ENCODE measurements at places on chromosomes 13 and 19.

DNA sequence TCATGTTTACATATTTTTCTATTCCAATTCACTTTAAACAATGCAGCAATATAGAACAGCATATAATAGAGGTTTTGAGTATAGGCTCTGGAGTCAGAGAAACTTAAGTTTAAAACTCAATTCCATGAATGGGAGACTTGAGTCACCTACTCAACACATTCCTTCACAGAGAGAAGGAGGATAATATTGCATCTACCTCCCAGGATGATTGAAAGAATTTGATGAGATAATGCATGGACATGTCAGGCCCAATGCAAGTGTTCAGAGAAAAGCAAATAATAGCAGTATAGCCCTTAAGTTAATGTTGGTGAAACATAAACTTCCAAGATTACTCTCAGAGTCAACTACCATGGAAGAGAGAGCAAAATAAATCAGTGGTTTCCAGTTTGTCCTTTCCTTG, 170.2 kb downstream of the DCLK1 start:
- DNase-seq, result no peak

DNA sequence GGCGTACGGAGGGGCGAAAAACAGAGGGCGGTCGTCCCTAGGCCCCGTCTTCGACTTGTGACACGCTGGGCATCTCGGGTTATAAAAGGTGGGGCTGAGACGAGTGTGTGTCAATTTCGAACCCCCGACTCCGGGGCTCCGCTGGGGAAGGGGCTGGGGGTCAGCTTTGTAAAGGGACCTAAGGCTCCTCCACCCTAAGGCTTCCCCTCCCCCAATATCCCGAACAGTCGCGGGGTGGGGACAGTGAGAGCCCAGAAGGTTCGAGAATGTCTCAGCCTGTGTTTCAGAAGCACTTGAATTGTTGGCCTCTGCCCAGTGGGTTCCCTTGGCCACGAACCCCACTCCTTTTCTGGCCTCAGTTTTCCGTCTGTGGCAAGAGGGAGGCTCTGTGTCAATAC, 450 bp downstream of the SELENOW start:
- DNase-seq, result no peak

GRCh38 chr13:46529216-46529919, 23.6 kb upstream of the LRCH1 start:
- no peak for DNase-seq

DNA sequence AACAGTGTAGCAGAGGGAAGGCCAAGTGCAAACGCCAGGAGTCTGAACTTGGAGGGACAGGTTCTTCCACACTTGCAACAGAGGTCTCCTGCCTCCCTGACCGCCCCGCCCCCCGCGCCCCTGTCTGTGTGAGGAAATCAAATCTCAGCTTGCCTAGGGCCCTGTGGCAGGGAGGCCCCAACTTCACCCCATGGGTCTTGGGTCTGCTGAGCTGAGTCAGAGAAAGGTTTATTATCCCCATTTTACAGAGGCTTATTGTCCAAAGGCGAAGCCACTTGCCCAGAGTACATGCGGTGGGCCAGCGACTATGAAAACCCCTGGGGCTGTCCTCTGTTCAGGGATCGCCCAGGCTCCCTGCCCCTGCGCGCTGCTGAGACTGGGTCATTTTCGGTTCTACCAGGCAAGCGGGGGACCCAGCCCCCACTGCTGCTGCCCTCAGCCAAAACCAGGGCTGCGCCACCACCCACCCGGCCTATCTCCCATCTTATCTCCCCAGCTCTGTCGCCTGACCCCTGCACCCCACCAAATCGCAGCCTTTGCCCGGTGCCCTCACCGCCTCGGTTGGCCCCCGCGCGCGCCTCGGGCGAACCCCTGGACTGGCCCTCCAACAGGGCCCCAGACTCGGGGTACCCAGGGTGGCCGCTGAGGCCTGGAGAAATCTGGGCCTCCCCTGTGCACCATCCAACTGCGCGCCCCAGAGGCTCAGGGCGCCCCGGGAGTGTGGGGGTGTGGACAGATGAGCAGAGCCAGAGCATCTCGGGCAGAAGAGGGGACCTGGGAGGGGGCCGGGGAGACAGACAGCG, 850 bp upstream of the CERS4 start:
- no peak for DNase-seq

GRCh38 chr19:1084024-1084868, 10.9 kb downstream of the POLR2E start:
- DNase-seq, result no peak

- DNase-seq, result no peak
These were observed 12.8 kb downstream of the ZNF439 start for GRCh38 chr19:11861301-11861700.

DNA sequence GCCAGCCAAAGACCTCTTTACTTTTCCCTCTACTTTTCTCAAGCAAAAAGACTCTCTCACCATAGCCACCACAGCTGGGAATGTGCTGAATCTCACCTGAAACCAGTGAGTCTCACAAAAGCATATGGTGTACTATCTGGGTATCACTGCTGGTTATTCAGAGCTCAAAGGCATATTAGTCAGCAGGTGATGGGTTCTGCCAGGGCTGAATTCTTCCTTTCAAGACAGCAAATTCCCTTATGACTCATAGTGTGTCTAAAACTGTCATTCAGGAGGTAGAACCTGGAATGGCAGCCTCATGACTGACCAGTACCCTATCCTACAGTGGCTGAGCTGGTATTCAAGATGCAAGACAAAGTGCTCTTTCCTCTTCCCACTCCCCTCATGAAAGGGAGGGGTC, 2859.1 kb downstream of the PCDH9 start:
- DNase-seq, result no peak

DNA sequence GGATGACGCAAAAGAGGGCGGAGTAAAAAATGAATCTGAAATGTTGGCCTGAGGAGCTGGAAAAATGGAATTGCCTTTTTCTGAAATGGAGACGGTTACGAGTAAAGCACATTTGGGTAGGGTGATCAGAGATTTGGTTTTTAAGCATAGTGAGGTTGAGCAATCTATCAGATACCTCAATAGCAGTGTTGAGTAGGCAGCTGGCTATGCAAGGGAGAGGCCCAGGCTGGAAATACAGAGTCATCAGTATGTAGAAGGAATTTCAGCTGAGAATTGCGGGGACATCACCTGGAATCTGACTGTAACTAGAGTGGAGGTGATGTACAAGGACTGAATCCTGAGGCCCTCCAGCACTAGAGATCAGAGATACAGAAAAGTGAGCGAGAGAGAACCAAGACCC, 224.8 kb downstream of the LMO7 start:
- no peak for DNase-seq

DNA sequence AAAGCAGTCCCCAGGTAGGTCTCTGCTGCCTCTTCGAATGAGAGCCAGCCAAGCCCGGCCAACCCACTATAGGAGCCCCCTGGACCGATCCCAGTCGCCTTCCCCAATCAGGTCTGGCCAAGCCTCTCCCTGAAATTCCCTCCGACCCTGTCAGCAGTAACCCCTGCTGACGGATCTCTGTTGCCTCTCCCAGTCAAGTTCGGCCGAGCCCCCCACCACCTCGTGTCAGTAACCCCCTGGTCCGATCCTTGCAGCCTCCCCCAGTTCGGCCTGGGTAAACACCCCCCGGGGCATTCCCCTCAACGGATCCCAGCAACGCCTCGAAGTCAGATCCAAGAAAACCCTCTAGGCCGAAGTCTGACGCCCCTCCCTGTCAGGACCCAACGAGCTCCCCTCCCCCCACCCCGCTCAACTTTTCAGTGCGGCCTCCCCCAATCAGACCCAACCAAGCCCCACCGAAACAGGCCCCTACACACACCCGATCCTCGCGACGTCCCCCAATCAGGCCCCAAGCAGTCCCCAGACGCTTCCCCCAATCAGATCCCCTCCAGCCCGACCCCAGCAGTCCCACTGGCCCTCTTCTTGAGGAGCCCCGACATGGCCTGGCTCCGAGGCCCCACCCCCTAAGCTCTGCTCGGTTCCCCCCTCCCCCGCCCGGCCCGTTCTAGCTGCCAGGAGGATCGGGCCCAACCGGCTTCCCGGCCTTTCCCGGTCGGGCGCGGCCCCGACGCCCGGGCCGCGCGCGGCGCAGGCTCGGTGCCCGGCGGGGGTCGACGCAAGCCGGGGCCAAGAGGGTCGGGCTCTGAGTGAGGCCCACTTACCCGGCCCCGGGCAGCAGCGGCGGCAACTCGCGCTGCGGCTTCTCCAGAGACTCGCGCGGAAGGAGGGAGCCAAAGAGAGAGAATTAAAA, 1.8 kb downstream of the TNPO2 start:
- DNase-seq, result peak; percentile 85

All from Karpas-422 (cell line).